NCI-H82 (cell line): ENCODE measurements at places on chromosomes 4 and X.

GRCh38 chr4:8602686-8603430, 10.3 kb downstream of the CPZ start:
- no peak for DNase-seq

GRCh38 chrX:145190801-145191389, 56.4 kb upstream of the SPANXN1 start:
- DNase-seq, result peak; percentile 44

GRCh38 chr4:25879991-25880651, 17.3 kb upstream of the SEL1L3 start:
- DNase-seq, result no peak

- no peak for DNase-seq
Observed at GRCh38 chrX:145549496-145549895, 268.1 kb upstream of the SLITRK2 start.

DNA sequence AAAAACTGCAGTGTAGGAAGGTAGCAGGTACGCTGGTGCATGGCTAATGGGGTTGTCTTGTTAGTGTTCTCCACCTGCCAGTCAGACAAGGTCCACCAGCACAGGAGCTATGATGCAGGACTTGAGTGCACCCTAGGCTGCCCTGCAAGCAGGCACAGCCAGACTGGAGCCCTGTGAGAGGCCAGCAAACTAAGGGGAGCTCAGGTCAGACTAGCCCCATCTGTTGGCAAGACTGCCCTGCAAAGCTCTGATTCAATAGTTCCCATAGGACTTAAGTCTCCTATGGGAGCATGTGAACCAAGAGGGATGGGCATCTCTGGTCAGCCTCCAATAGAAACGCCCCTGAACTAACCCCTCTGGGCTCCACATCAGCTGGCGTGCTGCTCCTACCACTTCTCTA, 1307.3 kb downstream of the C4orf33 start:
- no peak for DNase-seq

GRCh38 chrX:13937370-13938050, 92.2 kb downstream of the GEMIN8 start:
- DNase-seq, result peak; percentile 72

DNA sequence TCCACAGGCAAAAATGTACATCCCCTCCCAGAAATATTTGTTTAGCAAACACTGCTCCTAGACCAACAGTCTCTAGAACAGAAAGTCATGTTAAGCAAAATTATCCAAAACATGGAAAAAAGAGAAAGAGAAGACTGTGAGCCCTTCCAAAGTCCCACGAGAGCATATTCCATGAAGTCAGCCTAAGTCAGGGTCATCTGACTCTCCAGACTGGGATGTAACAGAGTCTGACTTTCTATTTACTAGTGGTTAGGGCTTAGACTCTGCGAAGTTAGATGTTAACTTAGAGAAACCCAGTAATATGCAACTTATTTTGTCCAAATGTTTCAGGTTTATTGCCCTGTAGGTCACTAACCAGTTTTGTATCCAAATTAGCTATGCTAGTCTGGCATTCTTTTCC, 102.3 kb downstream of the MID1 start:
- no peak for DNase-seq

- DNase-seq, result no peak
Observed at GRCh38 chrX:146055733-146056132, 238.1 kb downstream of the SLITRK2 start.

GRCh38 chrX:110924871-110925270, 129.3 kb upstream of the CHRDL1 start:
- DNase-seq, result no peak

GRCh38 chr4:19721587-19721986, 530.1 kb upstream of the SLIT2 start:
- no peak for DNase-seq

DNA sequence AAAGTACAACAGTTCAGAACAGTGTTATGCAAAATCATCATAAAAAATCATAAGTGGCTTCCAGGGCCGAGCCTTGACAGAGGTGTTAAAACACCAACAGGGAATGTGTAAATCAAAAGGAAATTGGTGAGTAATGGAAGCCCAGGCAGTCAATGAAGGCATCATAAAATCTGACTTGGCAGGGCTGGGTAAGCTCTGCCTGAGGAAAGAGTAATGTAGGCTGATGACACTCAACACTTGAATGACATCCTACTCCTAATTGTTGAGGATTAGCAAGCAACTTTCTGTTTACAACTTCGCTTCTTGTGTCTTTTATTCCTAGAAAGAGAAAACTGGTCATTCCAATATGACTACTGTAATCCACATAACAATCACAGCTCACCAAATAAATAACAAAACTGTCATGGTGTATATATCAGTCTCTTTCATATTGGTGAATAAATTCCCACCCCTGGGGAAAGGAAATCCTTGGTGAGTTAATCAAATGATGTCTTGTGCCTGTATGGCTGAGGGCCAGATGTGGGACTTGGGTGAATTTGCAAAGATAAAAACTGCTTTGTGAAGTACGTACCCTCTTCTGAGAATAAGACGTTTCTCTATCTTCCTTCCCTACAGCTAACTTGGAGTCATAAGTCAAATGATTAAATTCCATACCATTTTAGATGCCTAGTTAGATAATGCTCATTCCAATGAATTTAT, 196.8 kb downstream of the DCHS2 start:
- no peak for DNase-seq

GRCh38 chrX:40531056-40531826, 49.5 kb upstream of the ATP6AP2 start:
- DNase-seq, result peak; percentile 93

DNA sequence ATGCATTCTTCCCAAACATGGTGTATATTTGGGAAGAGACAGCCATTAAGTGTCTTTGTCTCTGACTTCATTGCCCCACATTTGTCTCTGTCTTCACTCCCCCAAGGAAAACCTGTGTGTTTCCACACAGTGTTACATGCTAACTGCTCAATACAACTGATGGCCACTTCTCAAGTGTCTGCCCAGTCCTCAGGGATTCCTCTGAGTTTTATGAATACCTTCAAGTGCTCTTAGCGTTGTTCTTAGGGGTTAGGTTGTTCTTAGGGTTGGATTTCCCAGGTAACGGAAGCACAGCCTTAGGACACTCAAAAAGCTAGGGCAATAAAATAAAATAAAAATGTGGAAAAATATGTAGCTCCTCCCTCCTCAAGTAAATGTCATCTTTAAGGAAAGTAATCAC, 64.7 kb upstream of the PLAC8 start:
- DNase-seq, result no peak

- DNase-seq, result peak; percentile 4
Observed at GRCh38 chr4:127403471-127404084, 229.2 kb upstream of the INTU start.

GRCh38 chr4:184755278-184755677, 21.4 kb upstream of the CENPU start:
- no peak for DNase-seq

- DNase-seq, result no peak
Observed at GRCh38 chrX:70488856-70489255, 44.2 kb downstream of the DLG3 start.

GRCh38 chr4:6050551-6050950, 32.3 kb upstream of the C4orf50 start:
- no peak for DNase-seq

GRCh38 chr4:139315221-139315675, 13.0 kb upstream of the NDUFC1 start:
- no peak for DNase-seq

DNA sequence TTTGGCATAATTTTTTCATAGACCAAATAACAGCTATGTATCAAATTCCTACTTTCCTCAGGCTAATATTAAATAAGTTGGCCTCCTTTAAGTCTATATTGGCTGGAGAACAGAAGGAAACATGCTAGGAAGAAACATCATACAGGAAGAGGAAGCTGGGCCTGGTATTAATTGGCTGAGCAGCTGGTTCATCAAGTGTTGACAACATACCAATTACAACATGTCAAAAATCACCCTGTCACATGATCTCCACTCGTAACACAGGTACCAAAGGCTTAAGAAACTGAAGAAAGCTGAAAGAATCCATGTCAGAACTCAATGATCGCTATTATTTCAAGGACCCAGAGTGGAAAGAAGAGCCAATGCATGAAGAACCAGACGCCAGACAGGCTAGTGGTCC, 10.5 kb downstream of the WDFY3 start:
- peak; percentile 8 for DNase-seq
